Thoracic aorta (tissue), 2 donors: ENCODE measurements at places on chromosomes 7 and 10. TPM values are rescaled to one million over a fixed set of nuclear protein-coding genes. Genes with fewer than 3 reads are reported as not detected.

ATP5F1C gene
- total RNA-seq, result 168 TPM

CCDC136 gene
- 34.7 TPM for total RNA-seq

AKR1C3 gene
- 77.4 TPM for total RNA-seq

FRAT1 gene
- total RNA-seq, result 11.6 TPM

PDE6C gene
- total RNA-seq, result not detected

ASZ1 gene
- not detected for total RNA-seq

GHRHR gene
- not detected for total RNA-seq

TCF7L2 gene
- 21.4 TPM for total RNA-seq

- H3K4me3 ChIP-seq, result no peak overlapping the region
- DNase-seq, result no peak
- H3K27ac ChIP-seq, result peak overlapping the region; percentile 49
- H3K4me1 ChIP-seq, result peaks cover 17% of the 10 kb centered on the region
- H3K27me3 ChIP-seq, result no peaks in the 10 kb centered on the region
- no peaks in the 10 kb centered on the region for H3K36me3 ChIP-seq
Observed at GRCh38 chr7:106484562-106484961, 176.4 kb downstream of the CCDC71L start.

- no peak overlapping the region for H3K27ac ChIP-seq
- H3K27me3 ChIP-seq, result no peaks in the 10 kb centered on the region
- DNase-seq, result no peak
- H3K36me3 ChIP-seq, result no peaks in the 10 kb centered on the region
- H3K4me3 ChIP-seq, result no peak overlapping the region
- H3K4me1 ChIP-seq, result no peaks in the 10 kb centered on the region
Observed at GRCh38 chr10:117609796-117610170, 67.2 kb downstream of the EMX2 start.

GRCh38 chr10:29098423-29098822 is 190.4 kb upstream of the LYZL1 start:
- H3K27me3 ChIP-seq, result no peaks in the 10 kb centered on the region
- H3K27ac ChIP-seq, result no peak overlapping the region
- H3K4me3 ChIP-seq, result no peak overlapping the region
- DNase-seq, result no peak
- H3K4me1 ChIP-seq, result no peaks in the 10 kb centered on the region
- H3K36me3 ChIP-seq, result no peaks in the 10 kb centered on the region

- H3K27ac ChIP-seq, result no peak overlapping the region
- H3K27me3 ChIP-seq, result no peaks in the 10 kb centered on the region
- no peak overlapping the region for H3K4me3 ChIP-seq
- H3K36me3 ChIP-seq, result no peaks in the 10 kb centered on the region
Observed at GRCh38 chr10:103847909-103848468, 7.4 kb downstream of the SH3PXD2A start.

- H3K36me3 ChIP-seq, result peaks cover 9% of the 10 kb centered on the region
- peak overlapping the region; percentile 53 for H3K4me3 ChIP-seq
- no peaks in the 10 kb centered on the region for H3K4me1 ChIP-seq
- no peaks in the 10 kb centered on the region for H3K27me3 ChIP-seq
Observed at GRCh38 chr7:23205909-23206767, 24.3 kb downstream of the NUP42 start.

- no peak overlapping the region for H3K27ac ChIP-seq
- H3K36me3 ChIP-seq, result no peaks in the 10 kb centered on the region
- no peak for DNase-seq
- H3K27me3 ChIP-seq, result no peaks in the 10 kb centered on the region
- peaks cover 44% of the 10 kb centered on the region for H3K4me1 ChIP-seq
- H3K4me3 ChIP-seq, result no peak overlapping the region
Observed at GRCh38 chr7:85067371-85067770, 119.5 kb downstream of the SEMA3D start.

GRCh38 chr10:110147961-110148360 is 59.4 kb upstream of the MXI1 start:
- no peaks in the 10 kb centered on the region for H3K27me3 ChIP-seq
- H3K27ac ChIP-seq, result no peak overlapping the region
- no peaks in the 10 kb centered on the region for H3K4me1 ChIP-seq
- no peak overlapping the region for H3K4me3 ChIP-seq

DNA sequence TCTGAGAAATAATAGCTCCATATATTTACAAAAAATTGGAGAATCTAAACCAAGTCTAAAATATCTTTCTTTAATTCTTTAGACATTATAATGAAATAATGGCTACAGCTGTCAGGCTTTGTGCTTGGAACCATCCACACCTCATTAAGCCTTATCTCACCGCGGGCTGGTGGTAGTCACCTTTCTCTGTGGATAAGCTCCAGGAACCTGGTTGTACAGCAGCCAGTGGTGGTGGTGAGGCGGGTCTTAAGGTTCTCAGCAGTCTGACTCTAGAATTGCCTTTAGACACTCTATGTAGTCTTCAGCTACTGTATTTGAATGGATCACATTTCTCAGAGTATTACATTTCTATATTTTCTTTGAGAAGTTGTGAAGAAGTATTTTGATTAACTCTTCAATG is 34.2 kb downstream of the CUL1 start:
- no peaks in the 10 kb centered on the region for H3K27me3 ChIP-seq
- no peak for DNase-seq
- peaks cover 49% of the 10 kb centered on the region for H3K4me1 ChIP-seq

- H3K4me1 ChIP-seq, result peaks cover 18% of the 10 kb centered on the region
- peak overlapping the region; percentile 74 for H3K27ac ChIP-seq
- H3K4me3 ChIP-seq, result peak overlapping the region; percentile 99
- no peak for DNase-seq
- H3K36me3 ChIP-seq, result no peaks in the 10 kb centered on the region
Observed at GRCh38 chr10:987620-987869, 689 bp upstream of the GTPBP4 start.

DNA sequence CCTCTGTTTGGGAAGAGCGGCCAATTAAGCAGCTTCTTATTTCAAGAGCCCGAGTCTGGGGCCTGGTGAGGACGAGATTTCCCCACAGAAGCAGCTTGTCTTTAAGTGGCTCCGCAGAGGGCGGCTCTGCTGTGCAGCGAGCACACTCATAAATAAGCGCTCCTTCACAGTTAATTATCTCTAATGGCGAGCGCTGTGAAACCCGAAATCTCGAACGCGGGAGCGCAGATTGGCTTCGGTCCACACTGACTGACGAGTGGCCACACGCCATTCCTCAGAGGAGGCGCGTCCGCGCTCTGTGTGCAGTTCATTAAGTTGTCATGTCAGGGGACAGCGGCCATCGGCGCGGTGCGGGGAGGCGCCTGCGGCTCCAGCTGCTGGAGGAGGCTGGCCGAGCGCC is 560.9 kb downstream of the DNAJB6 start:
- H3K36me3 ChIP-seq, result no peaks in the 10 kb centered on the region
- DNase-seq, result no peak
- no peaks in the 10 kb centered on the region for H3K4me1 ChIP-seq
- no peak overlapping the region for H3K4me3 ChIP-seq

GRCh38 chr7:29574659-29575058 is 11.0 kb downstream of the PRR15 start:
- no peaks in the 10 kb centered on the region for H3K4me1 ChIP-seq
- H3K4me3 ChIP-seq, result no peak overlapping the region
- DNase-seq, result no peak
- H3K36me3 ChIP-seq, result no peaks in the 10 kb centered on the region
- no peaks in the 10 kb centered on the region for H3K27me3 ChIP-seq
- no peak overlapping the region for H3K27ac ChIP-seq

DNA sequence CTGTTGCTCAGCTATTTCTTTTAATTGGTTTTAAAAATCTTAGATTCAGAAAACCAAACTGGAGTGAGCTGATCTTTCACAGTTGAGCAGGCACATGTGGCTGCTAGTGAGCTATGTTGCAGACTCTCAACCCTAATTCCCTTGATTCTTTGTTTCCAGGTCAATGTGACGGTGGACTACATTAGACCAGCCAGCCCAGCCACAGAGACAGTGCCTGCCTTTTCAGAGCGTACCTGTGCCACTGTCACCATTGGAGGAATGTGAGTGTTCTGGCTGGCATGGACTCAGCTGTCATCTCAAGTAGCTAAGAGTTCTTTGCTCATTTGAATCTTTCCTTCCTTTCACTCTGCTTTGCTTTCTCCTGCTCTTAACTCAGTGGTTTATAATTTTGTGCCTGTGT is 187.1 kb downstream of the LRRC4 start:
- no peaks in the 10 kb centered on the region for H3K27me3 ChIP-seq
- no peak for DNase-seq
- H3K27ac ChIP-seq, result no peak overlapping the region
- no peaks in the 10 kb centered on the region for H3K36me3 ChIP-seq
